ENCODE measurements at places on chromosomes 1 and 21. TPM values are rescaled to one million over a fixed set of nuclear protein-coding genes. Genes with fewer than 3 reads are reported as not detected.
A peak's percentile ranks its signal among the peaks of the same experiment; 100 is the strongest.

The RGS18 gene
- not detected for total RNA-seq

The PRPF38A gene
- 45.9 TPM for total RNA-seq

DNA sequence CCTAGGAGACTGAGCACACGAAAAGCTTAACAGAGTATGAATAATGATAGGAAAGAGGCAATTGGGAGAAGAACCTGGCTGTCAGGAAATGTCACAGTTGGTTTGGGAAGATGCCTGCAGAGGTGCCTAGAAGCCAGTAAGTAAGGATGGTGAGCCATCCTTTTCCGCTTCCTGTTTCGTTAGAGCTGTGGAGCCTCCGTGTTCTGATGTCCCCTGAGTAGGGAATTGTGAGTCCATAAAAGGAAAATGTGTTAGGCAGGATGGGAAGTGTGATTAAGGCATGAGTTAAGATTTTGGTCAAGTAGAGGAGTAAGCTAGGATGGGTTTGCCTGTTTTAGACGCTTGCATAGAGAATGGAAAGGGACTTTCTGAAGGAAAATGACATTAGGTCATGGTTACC lies 9.0 kb downstream of the CLIC4 start:
- no peaks in the 10 kb centered on the region for H3K27me3 ChIP-seq
- H3K4me3 ChIP-seq: no peak overlapping the region
- no peaks in the 10 kb centered on the region for H3K4me1 ChIP-seq
- no peak overlapping the region for H3K27ac ChIP-seq

DNA sequence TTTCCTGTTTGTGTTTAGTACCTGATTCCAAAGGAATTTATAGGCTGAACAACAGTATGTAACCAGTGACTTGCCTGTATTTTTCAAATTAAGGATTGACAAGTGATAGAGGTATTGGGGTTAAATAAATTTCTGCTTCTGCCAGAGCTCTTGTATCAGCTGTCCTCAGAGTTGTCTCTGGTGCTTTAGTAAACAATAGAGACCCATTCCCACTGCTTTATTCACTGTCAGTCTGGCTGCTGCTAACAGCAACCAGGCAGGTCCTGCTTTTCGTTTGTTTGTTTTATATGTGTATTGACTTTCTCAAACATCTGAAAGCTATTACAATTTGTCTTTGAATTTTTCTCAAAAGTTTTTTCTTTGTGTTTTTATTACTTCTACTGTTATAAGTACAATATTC lies 76.1 kb downstream of the OLFM3 start:
- no peaks in the 10 kb centered on the region for H3K27me3 ChIP-seq
- H3K4me3 ChIP-seq: no peak overlapping the region
- peak; percentile 22 for DNase-seq
- H3K27ac ChIP-seq: no peak overlapping the region

GRCh38 chr1:53546409-53547155 lies 87.4 kb downstream of the DMRTB1 start:
- H3K4me3 ChIP-seq: no peak overlapping the region
- H3K36me3 ChIP-seq: no peaks in the 10 kb centered on the region
- H3K4me1 ChIP-seq: no peaks in the 10 kb centered on the region
- DNase-seq: no peak
- H3K27ac ChIP-seq: no peak overlapping the region
